ENCODE measurements at places on chromosomes 4 and X.

DNA sequence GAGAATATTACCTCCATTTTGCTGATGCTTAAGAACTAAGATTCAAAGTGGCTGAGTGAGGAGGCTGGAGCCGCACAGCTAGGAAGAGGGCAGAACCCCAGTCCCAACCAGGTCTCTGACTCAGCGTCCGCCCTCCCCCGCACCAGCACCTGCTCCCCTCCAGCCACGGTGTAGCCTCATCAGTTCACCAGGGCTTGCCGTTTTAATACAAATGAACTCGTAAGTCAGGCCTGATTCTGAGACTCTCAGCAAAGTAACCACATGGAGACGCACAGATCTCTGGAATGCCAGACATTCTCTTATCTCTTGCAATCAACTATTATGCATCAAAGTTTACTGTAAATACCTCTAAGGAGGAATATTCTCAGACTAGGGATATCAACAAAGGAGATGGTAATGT lies 52.4 kb downstream of the ENPP6 start:
- no peak for DNase-seq

DNA sequence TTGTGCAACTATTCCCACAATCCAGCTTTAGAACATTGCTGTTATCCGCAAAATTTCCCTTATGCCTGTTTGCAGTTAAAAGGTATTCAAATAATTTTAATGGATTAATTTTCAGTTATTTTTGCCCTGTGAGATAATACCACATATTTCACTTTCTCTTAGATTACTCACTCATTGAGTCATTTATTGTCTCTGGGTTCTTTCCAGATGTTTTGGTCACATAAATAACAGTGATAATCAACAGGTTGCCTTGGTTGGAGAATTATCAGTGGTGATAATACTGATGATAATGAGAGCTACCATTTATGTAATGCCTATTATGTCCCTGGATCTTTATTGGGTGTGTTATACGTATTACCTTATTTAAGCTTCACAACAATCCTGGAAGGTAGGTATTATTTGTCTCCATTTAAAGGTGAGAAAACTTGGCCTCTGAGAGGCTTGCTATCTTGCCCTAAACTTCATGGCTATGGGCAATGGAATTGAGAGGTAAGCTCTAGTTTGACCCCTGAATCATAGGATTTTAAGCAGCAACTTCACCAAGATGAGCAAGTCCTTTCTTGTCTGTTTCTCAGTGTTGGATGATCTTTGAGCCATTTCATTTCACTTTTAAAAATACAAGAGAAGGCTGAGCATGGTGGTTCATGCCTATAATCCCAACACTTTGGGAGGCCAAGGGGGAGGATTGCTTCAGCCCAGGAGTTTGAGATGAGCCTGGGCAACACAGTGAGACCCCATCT lies 87.4 kb downstream of the KIT start:
- DNase-seq = no peak

DNA sequence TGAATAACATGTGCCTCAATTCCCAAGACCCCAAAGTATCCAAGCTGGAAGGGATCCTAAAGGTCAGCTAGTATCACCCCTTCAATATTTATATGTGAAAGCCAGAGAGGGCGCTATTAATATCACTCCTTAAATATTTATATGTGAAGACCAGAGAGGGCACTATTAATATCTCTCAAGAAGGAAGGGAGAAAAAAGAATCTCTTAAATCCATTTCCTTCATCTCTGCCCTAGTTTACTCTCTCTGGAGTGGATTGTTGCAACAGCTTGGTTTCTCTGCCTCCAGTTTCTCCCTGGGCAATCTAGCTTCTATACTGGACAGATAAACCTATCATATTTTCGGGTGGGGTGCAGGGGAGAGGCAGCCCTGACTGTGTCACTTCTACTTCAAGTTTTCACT lies 31.6 kb upstream of the MSN start:
- DNase-seq = no peak

GRCh38 chr4:169208516-169208915 lies 62.2 kb downstream of the SH3RF1 start:
- no peak for DNase-seq

- no peak for DNase-seq
Observed at GRCh38 chr4:47566969-47567368, 81.9 kb downstream of the ATP10D start.

DNA sequence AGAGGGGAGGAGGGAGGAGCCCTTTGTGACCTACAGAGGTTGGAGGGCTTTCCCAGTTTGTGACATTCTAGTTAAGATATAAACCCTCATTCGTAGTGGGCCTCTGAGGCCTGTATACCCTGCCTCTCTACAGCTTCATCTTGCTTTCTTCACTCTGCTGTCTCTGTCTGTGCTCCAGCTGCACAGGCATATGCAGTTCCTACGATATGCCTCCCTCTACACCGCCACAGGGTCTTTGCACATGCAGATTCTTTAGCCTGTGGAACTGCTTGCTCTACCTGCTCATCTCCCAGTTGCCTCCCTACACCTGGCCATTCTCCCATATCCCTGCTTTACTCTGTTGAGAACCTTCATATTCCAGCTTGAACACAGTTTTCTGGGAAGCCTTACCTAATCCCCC lies 38.1 kb downstream of the SLIT2 start:
- DNase-seq = no peak

DNA sequence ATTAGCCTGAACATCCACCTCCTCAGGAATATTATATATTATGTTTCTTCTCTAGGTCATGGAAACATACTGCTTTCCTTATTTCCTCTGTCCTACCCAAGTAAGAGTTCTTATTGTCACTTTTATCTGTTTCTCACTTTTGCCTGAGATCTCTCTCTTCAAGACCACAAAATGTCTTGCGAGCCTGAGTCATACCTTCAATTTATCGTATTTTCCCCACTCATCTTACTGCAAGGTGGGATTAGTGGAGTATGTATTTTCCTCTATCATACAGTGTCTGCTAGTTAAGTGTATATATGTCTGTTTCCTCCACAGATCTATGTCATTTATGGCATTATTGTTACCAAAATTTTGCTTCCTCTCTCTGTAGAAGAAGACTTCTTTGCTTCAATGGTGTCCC lies 124.5 kb downstream of the EIF4E start:
- no peak for DNase-seq

GRCh38 chrX:54640736-54641135 lies 110.7 kb downstream of the GNL3L start:
- peak; percentile 57 for DNase-seq

- DNase-seq = no peak
Observed at GRCh38 chr4:24473309-24473721, 111.0 kb downstream of the DHX15 start.

DNA sequence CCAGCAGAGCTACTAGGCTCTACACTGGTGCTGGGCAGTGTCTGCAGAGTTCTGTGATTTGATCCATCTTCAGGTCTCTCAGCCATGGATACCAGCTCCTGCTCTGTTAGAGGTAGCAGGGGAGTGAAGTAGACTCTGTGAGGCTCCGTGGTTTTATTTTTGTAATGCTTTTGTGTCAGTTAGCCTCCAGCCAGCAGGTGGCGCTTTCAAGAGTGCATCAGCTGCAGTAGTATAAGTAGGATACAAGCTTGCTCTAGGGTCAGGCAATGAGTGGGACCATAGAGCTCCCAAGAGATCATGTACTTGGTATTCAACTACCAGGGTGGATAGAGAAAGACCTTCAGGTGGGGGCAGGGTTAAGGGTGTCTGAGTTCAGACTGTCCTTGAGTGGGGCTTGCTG lies 362.5 kb upstream of the TRAM1L1 start:
- no peak for DNase-seq

GRCh38 chrX:150849996-150850720 lies 48.3 kb downstream of the CD99L2 start:
- no peak for DNase-seq

GRCh38 chrX:112012360-112012759 lies 70.2 kb downstream of the TRPC5 start:
- no peak for DNase-seq

DNA sequence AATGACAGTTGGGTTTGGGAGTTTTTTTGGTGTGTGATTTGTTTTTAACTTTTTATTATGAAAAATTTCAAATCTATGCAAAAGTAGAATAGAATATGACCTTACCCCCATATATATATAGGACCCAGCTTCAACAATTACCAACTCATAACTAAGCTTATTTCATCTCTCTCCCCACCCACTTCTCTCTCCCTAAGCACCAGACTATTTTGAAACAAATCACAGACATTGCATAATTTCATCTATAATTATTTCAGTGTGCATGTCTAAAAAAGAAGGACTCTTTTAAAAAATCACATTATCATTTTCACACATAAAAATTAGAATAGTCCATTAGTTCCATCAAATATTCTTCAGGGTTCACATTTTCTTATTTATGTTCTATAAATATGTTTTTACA lies 28.3 kb upstream of the NKX6-1 start:
- no peak for DNase-seq

- DNase-seq = no peak
Observed at GRCh38 chrX:2665387-2666304, 25.4 kb upstream of the CD99 start.

GRCh38 chrX:10939424-10939823 lies 171.7 kb upstream of the HCCS start:
- DNase-seq = no peak

DNA sequence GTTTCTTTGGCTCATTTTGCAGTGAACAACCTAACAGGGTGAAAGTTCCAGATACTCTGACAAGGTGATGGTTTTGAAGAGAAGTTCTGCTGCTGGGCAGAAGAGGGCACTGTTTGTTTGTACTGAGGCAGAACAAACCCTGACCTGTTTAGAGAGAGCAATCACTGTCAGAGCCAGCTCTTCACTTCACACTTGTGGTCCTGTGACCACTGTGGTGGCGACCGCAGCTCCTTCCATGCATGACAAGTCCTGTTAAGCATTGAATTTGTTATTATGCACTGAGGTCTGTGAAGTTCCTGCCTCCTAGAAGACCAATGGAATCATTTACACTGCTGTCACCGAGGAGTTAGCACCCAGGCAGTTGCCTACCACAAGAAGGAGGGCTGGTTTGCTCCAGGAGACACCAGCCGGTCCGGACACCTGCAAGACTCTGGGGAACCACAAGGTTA lies 86.6 kb downstream of the ZNF330 start:
- peak; percentile 6 for DNase-seq

GRCh38 chrX:46628460-46629371 lies 55.2 kb downstream of the CHST7 start:
- peak; percentile 17 for DNase-seq

DNA sequence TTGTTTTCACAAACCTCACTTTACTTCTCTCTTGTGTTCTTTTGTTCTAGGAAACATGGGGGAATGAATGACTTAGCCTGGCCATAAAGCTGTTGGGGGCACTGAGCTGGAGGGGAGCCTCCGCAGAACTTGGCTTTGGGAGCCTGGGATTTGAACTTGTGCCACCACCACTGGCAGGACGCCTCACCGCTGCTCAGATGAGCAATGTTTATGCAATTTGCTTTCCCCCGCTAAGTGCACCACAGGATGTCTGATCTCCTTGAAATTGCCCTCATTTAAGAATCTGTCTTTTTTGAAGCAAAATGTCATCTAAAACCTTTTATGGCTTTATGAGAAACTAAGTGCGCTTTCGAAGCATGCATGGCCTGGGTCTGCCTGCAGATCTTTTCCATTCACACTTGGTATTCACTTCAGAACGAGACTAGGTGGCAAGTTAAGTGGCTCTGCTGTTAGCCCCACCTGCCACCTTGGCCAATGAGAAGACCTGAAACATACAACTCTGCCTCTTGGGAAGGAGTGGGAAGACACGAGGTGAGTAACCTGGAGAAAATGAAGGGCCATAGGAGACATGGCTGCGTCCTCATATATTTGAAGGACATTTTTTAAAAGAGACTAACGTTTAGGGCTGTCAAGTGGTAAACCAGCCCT lies 119.3 kb downstream of the LDB2 start:
- DNase-seq = no peak

GRCh38 chr4:622071-622995 lies 3.0 kb upstream of the PDE6B start:
- DNase-seq = no peak

- no peak for DNase-seq
Observed at GRCh38 chr4:128168701-128169100, 107.6 kb downstream of the LARP1B start.

DNA sequence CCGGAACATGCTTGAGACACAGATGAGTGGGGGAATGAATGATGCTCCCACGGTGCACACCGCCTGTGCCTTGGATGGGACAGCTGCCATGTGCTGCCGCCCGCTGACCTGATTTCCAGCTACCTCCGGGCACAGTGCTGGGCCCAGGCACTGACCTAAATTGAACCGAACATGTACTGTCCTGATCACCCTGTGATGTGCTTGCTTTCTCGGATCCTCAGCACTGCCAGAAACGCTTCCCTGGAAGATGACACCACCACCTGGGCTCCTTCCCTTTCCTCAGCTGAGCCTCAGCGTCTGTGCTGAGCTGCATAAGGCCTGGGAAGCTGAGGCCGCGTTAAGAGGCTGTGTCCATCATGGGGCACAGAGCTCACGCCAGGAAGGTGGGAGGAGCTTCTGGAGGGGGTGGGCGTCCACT lies 39.3 kb upstream of the MXD4 start:
- DNase-seq = no peak

DNA sequence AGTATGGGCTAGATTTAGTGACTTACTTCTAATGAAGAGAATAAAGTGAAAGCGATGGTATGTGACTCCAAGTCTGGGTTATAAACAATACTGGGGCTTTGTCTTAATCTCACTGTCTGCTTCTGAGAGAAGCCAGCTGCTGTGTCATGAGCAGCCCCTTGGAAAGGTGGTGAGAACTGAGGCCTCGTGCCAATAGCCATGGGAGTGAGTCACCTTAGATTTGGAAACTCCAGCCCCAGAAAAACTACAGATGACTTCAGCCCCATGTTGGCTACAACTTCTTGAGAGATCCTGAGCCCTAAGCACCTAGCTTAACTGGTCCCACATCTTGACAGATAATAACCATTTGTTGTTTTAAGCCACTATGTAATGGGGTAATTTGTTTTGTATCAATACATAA lies 77.6 kb downstream of the CWH43 start:
- no peak for DNase-seq

GRCh38 chrX:28042260-28042659 lies 61.0 kb upstream of the DCAF8L1 start:
- DNase-seq = no peak

DNA sequence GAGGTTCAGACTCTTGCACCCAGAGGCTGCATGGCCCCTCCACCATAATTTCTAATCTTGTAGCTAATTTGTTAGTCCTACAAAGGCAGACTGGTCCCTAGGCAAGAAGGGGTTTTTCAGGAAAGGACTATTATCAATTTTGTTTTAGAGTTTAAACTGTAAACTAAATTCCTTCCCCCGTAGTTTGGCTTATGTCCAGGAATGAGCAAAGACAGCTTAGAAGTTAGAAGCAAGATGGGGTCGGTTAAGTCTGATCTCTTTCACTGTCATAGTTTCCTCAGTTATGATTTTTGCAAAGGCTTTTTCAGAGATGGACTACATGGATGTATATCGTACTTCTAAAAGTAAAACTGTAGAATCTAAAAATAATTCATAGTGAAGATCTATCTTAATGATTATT lies 258.1 kb upstream of the IL1RAPL1 start:
- no peak for DNase-seq

DNA sequence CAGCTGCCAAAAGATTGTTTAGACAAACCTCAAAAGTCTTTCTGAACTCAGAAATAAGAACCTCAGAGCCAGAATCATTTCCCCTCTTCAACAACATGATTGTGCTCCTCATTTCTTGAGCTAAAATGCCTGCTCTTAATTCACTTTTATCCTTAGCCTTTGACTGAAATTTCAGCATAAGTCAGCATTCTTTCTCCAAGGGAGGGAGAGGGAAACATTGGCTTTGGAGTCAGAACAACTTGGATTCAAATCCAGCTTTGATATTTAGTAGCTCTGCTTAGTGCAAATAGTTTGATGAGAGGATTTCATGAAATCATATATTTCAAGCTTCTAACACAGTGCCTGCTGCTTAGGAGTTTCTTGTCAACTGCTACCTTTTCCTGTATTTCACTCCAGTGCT lies 484.6 kb upstream of the INTU start:
- no peak for DNase-seq
